Stimulated activated CD4-positive, alpha-beta T cell treated with anti-CD3 and anti-CD28 coated beads, Interleukin-2, amount 100 ng/mL, for 4 hours (primary cell): ENCODE measurements at places on chromosomes 13 and 19.

GRCh38 chr19:17235300-17235970 lies 9.4 kb downstream of the OCEL1 start:
- DNase-seq: peak; percentile 72

DNA sequence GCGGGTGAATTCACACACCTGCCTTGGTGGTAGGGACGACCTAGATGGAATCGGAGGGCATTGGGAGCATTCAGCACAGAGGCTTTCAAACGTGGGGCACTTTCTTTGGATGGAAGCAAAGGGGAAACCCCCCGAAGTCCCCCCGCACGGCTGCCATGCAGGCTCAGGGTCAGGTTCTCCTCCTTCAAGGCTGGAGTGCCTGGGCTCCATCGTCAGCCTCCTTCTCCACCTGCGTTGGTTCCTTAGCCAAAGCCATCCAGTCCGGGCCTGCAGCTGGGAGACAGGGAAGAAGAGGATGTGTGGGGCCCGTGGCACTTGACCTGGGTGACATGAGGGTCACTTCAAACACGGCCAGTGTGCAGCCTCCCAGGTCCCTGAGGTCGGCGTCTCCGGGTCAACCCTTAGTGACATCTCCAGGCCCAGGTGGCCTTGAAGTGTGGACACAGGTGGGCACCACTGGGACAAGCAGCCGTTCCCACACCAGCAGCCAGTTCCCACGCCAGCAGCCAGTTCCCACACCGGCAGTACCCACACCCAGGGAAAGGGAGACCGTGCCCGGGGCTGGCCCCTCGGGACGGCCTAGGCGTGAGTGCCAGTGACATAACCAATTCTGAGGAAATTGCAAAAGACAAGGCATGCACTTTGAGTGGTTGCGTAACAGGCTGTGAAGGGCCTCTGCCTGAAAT lies 116.0 kb downstream of the SOX1 start:
- DNase-seq: no peak

DNA sequence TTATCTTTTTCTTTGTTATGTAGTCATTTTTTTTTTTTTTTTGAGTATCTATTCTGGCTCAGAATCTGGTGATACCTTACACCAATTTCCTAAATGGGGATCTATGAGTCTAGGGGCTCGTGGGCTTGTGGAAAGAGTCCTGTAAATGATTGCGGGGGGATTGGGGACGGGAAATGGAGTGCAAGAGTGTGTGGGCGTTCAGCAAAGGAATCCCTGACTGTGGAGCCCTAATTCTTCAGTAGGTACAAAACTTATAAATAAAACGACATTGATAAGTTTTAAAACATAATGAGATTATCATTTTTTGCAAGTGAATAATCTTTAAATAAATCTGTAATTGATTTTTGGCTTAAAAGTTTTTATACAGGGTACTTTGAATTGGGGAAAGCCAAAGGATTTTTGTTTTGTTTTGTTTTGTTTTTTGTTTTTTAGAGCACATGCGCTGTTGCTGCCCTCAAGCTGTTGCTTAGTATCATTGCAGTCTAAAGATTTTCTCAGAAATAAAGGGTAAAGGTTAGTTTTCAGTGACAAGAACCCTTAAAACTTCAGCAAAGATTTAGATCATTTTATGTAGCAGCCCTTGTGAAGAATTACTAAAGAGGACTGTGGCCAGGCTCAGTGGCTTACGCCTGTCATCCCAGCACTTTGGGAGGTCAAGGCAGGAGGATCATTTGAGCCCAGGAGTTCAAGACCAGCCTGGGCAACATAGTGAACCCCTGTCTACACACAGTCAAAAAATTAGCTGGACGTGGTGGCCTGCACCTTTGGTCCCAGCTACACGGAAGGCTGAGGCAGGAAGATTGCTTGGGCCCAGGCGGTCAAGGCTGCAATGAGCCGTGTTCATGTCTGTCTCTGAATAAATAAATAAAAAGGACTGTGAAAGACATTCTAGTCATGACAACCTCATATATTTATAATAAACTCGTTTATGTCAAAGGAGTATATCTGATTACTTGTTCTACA lies 1.7 kb downstream of the ERCC5 start:
- no peak for DNase-seq

DNA sequence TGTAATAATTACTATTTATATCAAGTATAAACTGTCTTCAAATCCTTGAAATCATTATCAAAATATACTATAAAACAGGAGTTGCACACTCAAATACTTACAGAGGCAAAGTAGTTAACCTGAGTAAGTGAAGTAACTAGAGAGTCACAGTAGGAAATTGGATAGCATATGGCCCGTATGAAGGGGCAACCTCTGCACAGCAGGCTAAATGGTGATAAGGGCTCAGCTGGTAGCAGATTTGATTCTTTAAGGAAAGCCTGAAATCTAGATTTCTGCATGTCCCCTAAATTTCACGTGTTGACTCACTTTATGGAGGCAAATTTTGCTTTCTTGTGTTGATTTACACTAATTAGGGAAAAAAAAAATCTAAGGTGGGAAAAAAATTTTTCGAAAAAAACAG lies 46.4 kb downstream of the STOML3 start:
- DNase-seq: no peak

DNA sequence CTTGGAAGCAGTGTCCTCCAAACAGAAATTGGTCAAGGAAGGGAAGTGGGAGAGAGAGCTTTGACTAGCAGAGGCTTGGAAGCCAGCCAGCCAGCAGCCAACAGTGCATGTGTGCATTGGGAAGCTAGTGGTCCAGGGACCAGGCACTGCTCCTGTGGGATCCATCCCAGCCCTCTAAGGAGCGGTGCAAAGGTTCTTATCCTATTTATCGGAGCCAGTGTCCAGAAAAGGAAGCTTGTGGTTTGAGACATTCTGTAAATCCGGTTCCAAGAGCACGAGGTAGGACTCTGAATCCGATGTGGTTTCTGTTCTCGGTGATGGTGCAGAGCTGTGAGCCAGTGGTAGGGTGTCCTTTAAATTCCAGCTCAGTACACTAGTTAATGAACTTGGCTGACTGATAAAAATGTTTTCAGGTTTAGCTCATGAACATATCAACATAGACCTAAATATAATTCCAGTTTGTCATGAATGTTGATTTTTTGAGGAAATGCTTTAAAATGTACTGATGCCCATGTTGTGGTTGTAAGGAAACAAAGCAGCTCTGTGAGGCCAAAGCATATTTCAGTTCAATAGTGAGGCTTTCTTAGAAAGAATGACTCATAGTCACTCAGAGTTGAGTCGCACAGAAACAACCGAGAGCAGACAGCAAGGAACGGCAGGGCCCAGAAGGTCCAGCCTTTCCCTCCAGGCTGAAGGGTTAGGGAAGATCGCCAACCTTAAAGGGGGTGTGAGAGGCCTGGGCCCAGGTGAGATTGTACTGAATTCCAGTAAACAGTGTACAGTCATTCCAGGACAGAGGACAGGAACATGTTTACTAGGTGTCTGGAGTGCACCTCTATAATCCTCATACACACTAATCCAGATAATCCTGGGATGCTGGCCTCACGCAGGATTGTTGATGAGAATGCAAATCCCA lies 21.5 kb upstream of the GARRE1 start:
- DNase-seq: no peak

GRCh38 chr13:68509734-68510621 lies 1279.8 kb upstream of the PCDH9 start:
- no peak for DNase-seq

- no peak for DNase-seq
Measured at GRCh38 chr19:5536337-5536894, 31.3 kb downstream of the TINCR start.
